Muscle of leg (tissue), 16 donors: ENCODE measurements at places on chromosomes 12 and 14.
A peak's percentile ranks its signal among the peaks of the same experiment; 100 is the strongest.

GRCh38 chr12:118065380-118065779 lies 4.4 kb upstream of the WSB2 start:
- no peak for DNase-seq

DNA sequence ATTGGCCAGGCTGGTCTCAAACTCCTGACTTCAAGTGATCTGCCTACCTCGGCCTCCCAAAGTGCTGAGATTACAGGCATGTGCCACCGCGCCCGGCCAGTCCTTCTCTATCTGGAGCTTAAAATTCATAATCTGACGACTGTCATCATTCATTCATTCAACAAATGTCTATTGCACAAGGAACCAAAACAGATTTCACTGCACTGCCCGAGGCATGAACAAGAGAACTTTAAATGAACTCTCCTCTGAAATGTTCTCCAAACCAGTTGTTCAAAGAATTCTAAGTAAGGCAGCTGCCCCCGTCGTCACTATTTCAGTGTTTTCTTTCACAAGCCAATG lies 44.8 kb upstream of the METAP2 start:
- peak; percentile 11 for DNase-seq

- DNase-seq, result no peak
These were observed 227.2 kb downstream of the SLC6A15 start for GRCh38 chr12:84685379-84685778.

DNA sequence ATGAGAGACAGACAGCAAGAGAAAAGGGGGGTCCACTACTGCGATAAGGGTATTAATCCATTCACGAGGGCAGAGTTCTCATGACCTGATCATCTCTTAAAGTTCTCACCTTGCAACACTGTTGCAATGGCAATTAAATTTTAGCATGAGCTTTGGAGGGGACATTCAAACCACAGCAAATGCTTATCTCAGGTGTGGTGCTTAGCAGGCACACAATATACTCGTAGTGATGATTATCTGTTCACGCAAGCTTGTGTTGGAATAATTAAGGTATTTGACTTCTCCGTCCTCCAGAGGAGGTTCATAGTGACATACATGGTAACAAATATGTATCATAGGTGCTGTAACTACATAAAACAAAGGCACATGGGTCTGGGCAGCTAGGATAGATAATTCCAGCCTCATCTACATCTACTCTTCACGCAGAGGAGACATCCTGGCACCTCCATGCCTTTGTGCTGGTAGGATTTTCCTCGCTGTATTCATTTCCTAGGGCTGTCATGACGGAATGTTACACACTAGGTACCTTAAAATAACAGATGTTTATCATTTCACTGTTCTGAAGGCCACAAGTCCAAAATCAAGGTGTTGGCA lies 221.2 kb downstream of the RBM19 start:
- DNase-seq, result no peak

GRCh38 chr14:51092965-51093364 lies 1.9 kb downstream of the TRIM9 start:
- DNase-seq, result no peak

- DNase-seq, result no peak
These were observed 31.5 kb downstream of the DTX1 start for GRCh38 chr12:113088037-113088436.

DNA sequence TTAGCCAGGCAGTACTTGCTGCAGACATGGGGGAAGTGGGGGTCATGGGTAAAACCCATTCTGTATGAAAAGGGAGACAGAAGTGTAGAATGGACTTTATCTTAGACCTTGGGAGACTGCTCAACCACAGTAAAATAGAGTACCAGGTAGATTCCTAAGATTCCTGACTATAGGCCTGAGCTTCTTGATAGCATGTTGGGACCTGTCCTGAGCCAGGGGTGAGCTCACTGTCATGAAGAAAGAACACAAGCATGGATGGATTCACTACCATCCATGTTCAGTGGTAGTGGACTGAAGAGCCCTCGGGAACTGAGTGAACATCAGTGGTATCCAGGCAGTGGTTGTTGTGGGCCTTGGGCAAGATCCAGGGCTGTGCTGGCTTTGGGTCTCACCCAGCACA lies 1003.8 kb downstream of the TMTC2 start:
- DNase-seq, result no peak

DNA sequence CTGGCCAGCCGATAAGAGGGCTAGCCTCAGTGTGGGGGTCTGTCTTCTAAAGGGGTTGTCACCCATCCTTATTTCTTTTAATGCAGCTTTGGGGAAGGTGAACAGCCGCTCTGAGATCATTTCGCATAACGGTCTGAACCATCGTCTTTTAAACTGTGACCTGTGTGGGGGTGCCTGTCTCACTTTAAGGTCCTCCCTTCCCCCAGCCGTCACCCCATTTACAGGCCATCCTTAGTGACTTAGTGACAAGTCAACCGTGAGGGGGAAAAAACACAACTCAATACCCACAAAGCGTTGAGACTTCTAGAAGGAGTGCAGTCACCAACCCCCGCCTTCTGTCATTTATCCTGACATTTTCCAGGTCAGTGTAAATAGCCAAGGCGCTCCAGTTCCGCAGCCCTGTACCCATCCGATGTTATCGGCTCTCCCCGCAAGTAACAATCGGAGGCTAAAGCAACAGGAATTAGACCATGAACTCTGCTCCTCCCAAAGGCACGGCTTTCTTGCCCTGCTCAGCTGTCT lies 505 bp upstream of the DENND5B start:
- DNase-seq, result peak; percentile 50

GRCh38 chr14:100780646-100781355 lies 45.1 kb upstream of the MEG3 start:
- DNase-seq, result peak; percentile 65

DNA sequence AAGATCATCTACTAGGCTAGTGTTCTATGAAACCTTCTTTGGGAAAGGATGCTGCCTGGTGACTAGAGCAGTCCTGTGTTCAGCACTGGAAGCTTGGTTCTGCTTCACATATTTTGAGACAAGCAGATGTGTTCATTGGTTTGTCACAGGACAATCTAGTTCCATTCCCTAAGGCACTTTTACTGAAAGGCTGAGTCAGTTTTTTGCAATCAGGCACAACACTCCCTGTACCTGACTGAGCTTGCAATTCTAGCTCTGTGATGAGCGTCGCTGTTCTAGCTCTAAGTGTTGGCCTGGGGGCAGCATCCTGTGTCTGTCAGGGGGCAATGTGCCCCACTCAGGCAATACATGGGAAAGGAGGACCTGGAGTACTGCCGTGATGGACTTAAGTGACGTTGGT lies 144.4 kb downstream of the CAND1 start:
- DNase-seq, result no peak

- peak; percentile 13 for DNase-seq
These were observed 1276.4 kb downstream of the SLC16A7 start for GRCh38 chr12:60872219-60872618.

- no peak for DNase-seq
These were observed 19.5 kb upstream of the NUP107 start for GRCh38 chr12:68667291-68667690.

GRCh38 chr12:93419388-93420034 lies 22.2 kb downstream of the UBE2N start:
- peak; percentile 75 for DNase-seq

DNA sequence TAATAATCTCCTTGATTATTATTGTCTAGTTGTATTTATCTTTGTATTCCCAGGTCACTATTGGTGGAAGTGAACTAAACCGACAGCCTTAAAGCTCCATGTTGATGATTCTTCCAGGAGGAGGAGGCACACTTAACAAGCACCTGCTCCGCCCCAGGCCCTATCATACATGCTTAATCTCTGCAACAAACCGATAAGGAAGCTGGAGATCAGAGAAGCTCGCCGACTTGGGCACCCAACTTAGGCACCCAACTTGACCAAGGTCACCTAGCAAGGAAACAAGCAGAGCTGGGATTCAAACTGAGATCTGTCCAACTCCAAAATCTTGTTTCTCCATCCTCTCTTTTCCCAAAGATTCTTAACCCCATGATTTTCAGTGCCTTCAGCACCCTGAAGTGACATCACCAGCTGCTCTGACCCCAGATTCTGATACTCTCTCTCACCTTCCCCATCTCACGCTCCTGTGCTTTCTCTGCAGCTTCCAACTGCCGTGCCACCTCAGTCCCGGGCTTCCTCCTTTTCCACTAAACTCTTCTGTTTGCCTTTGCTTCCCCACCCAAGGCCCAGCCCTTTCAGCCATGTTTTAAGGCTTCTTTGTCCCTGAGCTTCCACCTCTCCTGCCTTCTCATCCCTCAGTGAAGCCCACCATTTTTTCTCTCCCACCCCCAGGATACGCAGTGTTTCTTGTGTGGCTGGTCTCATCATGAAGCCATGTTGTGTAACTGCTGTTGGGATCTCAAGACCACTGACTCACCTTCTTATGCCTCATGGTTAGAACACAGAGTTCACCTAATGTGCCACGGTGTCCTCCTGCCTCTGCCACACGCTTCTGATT lies 6.6 kb upstream of the KRT18 start:
- DNase-seq, result no peak

DNA sequence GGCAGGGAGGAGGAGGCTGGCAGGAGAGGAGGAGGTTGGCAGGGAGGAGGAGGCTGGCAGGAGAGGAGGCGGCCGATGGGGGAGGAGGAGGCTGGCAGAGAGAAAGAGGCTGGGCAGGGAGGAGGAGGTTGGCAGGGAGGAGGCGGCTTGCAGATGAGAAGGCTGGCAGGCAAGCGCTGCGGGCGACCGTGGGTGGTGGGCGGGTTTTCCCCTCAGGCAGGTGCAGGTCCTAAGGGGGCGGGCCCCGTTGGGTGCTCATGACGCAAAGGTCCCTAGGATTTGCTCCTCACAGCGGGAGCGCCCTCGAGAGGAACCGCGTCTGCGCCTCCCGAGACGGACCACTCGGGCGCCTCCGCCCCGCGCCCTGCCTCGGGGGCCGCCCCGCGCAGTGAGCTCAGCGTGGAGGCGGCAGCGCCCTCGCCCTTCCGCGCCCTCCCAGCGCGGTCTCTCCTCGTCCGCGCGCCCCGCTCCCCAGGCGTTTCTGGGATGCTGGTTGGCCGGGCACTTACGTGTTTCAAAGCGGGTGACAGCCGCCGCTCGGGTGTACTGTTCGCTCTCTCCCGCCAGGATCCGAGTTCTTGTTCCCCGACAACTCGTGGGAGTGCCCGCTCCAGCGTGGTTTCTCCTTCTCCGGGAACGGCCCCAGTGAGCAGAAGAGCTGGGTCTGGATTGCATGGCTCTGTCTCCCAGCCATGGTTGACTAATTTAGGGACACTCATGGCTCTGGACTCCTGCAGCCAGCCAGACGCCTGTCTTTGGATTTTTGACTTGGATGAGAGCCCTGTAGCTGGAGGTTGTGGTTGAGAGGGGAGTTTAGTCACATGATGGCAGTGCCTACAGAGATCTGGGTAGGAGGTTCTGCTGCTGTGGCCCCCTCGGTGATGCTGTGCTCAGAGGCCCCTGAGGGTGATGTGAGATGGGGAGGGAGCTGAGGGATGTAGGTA lies 64.1 kb upstream of the PPP4R3A start:
- DNase-seq, result peak; percentile 37

GRCh38 chr12:121580959-121581685 lies at the start of gene KDM2B:
KDM2B (minus strand) TSS chr12:121581023; CDS start chr12:121580911, 112 bp downstream.
- peak; percentile 86 for DNase-seq

DNA sequence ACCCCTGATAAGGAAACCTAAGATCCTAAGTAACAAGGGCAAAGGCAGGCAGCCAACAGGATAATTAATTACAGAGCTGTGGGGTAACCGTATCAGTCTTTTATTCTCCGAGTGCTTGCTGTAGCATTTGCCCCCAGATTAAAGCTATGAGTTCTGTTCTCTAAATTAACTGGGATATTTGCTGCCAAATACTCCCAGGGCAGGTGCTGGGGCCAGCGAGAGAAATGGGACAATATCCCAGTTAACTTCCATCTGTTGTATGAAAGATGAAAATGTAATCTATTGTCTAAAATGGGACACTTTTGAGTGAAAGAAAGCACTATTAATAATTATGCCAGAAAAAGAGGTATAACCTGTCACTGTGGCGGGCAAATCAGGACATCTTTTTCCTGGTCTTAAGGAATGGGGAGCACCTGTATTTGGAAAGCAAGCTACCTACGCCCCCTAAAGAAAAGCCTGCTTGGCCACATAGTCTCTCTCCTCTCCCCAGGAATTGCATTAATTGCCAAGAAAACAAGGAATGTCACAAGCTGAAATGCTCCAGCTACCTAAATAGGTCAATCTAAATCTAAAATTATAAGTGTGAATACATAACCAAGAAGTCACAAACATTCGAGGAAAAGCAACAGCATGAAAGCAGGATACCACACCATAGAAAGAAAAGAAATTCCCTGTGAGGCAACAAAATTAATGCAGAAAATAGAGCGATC lies 26.7 kb upstream of the CFAP54 start:
- DNase-seq, result no peak

DNA sequence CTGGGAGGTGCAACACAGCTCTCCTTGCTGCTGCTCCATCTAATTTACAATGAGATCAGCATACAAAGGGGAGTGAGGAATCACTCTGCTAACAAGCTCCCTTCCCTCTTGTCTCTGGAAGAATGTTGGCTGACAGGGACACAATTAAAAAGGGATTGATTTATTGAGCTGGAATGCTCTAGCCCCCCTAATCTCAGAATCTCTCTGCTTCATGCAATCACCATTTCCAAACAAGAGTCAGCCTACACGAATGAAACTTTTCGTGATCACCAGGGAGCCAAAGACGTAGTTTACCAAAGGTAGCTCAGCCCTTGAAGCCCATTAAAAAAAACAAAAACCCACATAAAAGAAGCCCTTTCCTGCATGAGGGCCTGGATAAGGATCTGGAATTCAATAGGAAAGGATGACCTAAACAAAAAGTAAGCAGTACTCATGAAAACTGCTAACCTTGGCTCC lies 223.8 kb downstream of the C12orf75 start:
- DNase-seq, result no peak

GRCh38 chr12:52132754-52133161 lies 53.3 kb downstream of the SMIM41 start:
- no peak for DNase-seq

GRCh38 chr12:54549774-54550451 lies 512 bp downstream of the PDE1B start:
- DNase-seq, result no peak

GRCh38 chr12:3325736-3326135 lies 165.3 kb upstream of the PRMT8 start:
- DNase-seq, result no peak

GRCh38 chr12:46950094-46950493 lies 124.3 kb upstream of the SLC38A4 start:
- no peak for DNase-seq

- no peak for DNase-seq
These were observed 9.3 kb downstream of the ZNF385A start for GRCh38 chr12:54375259-54375579.

DNA sequence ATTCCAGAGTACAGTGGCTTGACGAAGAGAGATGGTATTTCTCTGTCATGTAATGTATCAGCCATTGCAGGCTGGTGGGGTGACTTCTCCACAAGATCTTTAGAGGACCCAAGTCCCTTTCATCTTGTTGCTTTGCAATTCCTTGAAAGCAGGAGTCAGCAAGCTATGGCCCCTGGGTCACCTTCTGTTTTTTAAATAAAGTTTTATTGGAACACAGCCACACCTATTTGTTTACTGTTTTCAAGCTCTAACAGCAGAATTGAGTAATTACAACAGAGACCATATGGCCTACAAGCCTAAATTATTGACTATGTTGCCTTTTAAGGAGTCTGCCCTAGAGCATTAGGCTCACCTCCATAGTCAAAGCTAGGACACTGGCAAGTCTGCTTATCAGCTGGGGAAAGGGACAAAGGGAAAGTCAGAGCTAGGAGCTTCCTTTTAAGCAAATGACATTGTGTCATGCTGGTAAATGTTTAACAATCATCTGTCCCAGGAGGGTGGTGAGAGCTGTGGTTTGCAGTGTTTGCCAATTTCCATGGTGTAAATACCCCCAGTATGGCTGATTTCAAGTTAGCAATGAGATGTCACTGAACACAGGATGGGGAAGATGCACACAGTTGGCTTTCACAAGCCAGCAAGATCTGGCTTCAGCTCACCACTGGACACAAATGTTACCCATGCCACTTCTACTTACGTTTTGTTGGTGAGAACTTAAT lies 87.7 kb upstream of the PWP1 start:
- DNase-seq, result no peak
